ENCODE measurements at places on chromosomes 2 and 18. TPM values are rescaled to one million over a fixed set of nuclear protein-coding genes. Genes with fewer than 3 reads are reported as not detected.

CASP10 gene
- 6.8 TPM for total RNA-seq

PRKAG3 gene
- 0.52 TPM for total RNA-seq

DUSP2 gene
- total RNA-seq: 2.9 TPM

MRPL53 gene
- 22.0 TPM for total RNA-seq

COL6A3 gene
- 2,074 TPM for total RNA-seq

IGFBP5 gene
- 1,272 TPM for total RNA-seq

SP3 gene
- 84.3 TPM for total RNA-seq

SERPINB12 gene
- total RNA-seq: not detected

Data from smooth muscle cell of the pulmonary artery (primary cell).